ENCODE measurements at places on chromosomes 11 and 22. TPM values are rescaled to one million over a fixed set of nuclear protein-coding genes. Genes with fewer than 3 reads are reported as not detected.

SYCE3 gene
- polyA plus RNA-seq, result 0.32 TPM

SCGB2A2 gene
- polyA plus RNA-seq, result not detected

KRTAP5-8 gene
- polyA plus RNA-seq, result 0.07 TPM

ANO5 gene
- 0.16 TPM for polyA plus RNA-seq

HBB gene
- 0.41 TPM for polyA plus RNA-seq

EMID1 gene
- polyA plus RNA-seq, result 0.54 TPM

KRTAP5-10 gene
- 0.05 TPM for polyA plus RNA-seq

Measured in esophagus (tissue), 2 donors.